ENCODE measurements at places on chromosomes 3 and 15. TPM values are rescaled to one million over a fixed set of nuclear protein-coding genes. Genes with fewer than 3 reads are reported as not detected.

- DNase-seq = no peak
Measured at GRCh38 chr3:25040748-25041147, 387.3 kb upstream of the RARB start.

DNA sequence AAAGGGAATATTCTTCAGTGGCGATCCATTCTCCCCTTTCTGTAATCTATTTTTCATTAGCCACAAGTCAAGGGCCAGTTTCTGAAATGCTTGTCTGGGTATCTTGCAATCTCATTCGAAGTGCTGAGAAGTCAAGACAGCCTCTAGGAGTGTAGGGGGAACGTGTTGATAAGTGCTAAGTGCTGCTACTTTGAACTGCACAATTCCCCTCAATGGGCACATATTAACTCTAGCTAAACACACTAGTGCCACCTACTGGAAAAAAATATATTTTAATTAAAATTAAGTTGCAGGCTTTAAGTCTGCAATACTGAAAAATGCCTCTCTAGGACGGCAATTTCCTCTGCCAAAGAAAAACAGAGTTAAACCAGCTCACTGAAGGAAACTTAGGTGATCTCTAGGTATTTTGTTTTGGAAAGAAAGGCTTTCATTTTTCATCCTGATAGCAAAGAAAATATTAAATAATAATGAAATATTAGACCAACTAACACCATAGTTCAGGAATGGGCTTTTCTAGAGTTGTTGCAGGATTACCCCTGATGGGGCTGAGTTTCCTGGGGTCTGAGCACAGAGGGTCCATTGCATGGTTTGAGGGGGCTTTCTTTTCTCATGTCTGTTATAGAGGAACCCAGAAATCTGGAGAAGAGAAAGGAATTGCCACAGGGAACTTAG is 181.9 kb upstream of the KBTBD8 start:
- DNase-seq = peak; percentile 33

GCNT3 gene
- total RNA-seq = 5.5 TPM

- DNase-seq = no peak
Measured at GRCh38 chr15:73891328-73892315, 18.3 kb downstream of the TBC1D21 start.

SNTN gene
- total RNA-seq = not detected

CKMT1A gene
- not detected for total RNA-seq

GRCh38 chr3:67048715-67049074 is 50.6 kb downstream of the KBTBD8 start:
- no peak for DNase-seq

- DNase-seq = no peak
Measured at GRCh38 chr3:106212665-106213222, 343.9 kb upstream of the CBLB start.

GRCh38 chr3:122730240-122730639 is 49.6 kb downstream of the PARP14 start:
- DNase-seq = no peak

DNA sequence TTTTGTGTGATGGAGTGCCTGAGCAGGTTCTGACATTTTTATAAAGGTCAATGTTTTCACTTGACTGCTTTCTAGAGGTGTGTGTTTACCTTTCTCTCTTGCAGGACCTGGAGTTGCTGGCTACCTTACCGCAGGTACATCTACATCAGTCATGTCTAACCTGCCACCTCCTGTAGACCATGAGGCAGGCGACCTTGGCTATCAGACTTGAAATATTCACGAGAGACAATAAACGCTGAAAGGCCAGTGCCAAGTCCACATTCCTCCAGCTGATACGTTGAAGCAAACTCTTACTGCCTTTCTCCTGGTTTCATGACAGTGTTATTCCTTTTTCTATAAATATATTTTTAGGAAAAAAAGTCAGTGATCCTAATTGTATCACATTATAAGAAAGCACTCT is 59.0 kb upstream of the ACKR4 start:
- no peak for DNase-seq

TERC gene
- 69.2 TPM for total RNA-seq

CLDN18 gene
- total RNA-seq = not detected

DNA sequence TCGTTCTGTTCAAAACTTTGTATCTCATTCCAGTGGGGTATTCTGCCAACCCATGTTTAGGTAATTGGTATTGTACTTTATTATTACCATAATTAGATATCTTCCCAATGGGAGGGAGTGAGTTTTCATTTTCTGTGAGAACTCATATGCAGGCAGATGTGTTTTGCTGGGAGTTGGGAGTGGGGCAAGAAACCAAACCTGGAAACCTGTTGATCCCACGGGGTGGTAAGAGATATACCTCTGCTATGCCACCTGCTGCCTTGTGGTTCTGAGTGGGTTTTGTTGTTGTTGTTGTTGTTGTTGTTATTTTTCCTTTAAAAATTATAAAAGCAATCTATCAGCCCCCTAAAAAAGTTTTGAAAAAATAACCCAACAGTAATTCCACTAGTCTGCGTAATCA is 32.1 kb downstream of the ZNF592 start:
- DNase-seq = no peak

EXOG gene
- total RNA-seq = 12.8 TPM

ADCY5 gene
- not detected for total RNA-seq

DNA sequence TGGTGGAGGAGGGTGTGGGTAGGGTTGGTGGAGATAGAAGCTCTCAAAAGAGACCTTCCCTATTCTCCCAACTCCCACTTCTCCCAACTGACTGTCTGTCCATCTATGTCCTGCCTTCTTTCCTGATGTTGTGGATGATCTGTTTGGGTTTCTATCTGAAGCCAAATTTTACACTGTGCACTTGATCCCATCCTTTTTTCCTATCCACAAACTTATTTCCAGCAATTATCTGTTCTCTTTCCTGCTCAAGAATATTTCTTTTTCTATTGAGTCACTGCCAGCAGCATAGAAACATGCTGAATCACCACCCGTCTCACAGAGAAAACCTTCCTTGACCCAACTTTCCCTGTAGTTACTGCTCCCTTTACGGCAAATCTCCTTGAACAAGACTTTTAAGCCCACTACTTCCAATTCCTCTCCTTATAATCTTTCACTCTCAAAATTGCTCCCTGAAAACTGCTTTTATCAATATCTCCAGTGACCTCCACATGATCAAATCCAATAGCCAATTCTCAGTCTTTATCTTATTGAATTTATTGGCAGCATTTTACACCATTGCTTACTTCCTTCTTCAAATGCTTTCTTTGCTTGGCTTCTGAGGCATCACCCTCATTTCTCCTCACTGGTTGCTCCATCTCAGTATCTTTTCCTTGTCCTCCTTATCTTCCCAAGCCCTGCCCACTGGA is 141.2 kb upstream of the SLC7A14 start:
- no peak for DNase-seq

GRCh38 chr3:19149368-19149767 is 1.1 kb downstream of the KCNH8 start:
- DNase-seq = no peak

- peak; percentile 58 for DNase-seq
Measured at GRCh38 chr15:73700041-73700842, 16.1 kb downstream of the CD276 start.

PATL2 gene
- 0.48 TPM for total RNA-seq

- DNase-seq = no peak
Measured at GRCh38 chr3:33067484-33067883, 29.5 kb downstream of the GLB1 start.

DNA sequence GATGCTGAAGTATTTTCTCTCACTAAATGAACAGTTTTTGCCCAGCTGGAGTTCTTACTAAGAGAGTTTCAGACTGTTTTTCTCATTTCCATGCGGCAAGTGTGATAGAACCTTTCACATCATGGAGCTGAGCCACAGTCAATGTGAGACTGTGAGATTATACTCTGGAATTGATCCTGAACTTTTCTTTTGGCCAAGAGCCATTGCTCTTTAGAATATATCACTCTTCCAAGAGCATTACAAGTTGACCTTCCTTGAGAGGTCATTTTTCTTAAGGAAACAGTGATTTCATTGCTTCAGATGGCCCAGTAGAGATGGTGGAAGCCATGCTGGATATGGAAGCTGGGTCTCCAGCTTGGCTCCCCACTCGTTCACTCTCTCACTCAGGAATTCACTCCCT is 212.9 kb upstream of the UMPS start:
- no peak for DNase-seq

DNA sequence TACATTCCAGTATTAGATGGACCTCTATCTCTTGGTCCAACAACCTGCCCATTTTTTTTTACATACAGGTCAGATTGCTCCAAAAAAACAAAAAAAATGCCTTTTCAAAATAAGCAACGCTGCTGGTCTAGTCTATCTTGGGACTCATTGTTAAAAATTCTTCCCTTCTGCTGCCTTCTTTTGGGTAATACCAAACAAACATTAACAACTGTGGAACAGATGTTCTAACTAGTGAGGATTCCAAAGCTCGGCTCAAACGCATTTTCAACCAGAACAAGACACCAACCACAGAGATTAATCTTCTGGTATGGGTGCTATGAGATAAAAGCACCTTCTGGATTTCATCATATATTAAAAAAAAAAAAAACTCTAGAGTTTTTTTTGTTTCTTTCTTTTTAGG is 24.7 kb downstream of the ARHGAP31 start:
- no peak for DNase-seq

DNA sequence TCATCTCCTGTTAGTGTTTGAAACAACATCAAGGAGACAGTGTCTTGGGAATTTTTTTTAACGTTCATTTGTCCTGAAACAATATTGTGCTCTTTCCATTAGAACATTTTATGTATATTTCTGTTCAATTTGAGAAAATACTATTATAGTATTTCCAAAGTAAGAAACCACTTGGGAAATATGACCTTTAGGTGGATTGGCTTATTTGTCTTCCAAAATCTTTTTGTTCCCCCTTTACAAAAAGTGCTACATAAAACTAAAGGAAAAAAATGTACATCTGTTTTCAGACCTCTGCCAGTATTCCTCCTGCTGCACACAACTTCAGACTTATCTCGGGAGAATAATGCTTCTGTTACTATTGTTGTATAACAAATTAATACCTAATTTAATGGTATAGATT is 165.9 kb upstream of the AGTR1 start:
- DNase-seq = no peak

DNA sequence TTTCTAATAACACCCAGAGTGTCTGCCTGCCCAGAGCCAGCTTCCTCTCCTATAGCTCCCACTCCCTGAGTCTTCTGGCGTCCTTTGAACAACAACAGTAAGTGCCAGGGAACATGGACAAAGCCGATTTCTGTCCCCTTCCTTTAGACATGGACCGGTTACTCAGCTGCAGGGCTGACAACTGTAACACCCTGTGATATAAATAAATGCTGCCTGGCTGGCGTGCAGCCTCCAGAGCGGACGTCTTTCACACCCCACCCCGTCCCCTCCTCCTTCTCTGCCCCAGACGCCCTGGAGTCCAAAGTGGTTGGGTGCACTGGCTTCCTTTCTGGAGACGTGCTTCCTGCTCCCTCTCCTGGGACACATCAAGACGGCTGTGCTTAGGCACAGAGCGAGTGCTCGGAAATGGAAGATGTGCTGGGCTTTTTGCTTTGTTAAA is 281.9 kb upstream of the LRRFIP2 start:
- no peak for DNase-seq

GATM gene
- total RNA-seq = not detected

- DNase-seq = no peak
Measured at GRCh38 chr3:49799761-49800160, at the start of gene CDHR4. Gene CDHR4, minus strand, starts transcription at chr3:49799873. Its CDS starts 61 bp downstream, at chr3:49799812.

DNA sequence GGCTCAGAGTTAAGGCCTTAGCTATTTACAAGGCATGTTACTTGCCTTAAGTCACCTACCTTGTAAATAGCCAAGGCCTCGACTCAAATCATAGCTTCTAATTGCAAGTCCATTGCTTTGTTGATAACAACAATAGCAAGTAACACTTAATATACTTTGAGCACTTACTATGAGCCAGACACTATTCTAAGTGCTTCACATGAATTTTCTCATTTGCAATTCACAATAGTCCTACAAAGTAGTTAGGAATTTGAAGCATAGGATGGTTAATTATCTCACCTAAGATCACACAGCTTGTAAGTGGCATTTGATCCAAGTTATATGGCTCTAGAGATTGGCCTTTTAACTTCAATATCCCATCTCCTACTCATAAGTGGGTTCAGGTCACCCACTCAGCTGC is 28.4 kb downstream of the SLC9A9 start:
- DNase-seq = no peak

GRCh38 chr15:74624020-74624602 is 8.5 kb downstream of the CLK3 start:
- no peak for DNase-seq

KNG1 gene
- total RNA-seq = not detected
